ENCODE measurements at places on chromosomes 12 and 14.

GRCh38 chr12:23540572-23540971 lies 408.9 kb downstream of the SOX5 start:
- no peak for DNase-seq

DNA sequence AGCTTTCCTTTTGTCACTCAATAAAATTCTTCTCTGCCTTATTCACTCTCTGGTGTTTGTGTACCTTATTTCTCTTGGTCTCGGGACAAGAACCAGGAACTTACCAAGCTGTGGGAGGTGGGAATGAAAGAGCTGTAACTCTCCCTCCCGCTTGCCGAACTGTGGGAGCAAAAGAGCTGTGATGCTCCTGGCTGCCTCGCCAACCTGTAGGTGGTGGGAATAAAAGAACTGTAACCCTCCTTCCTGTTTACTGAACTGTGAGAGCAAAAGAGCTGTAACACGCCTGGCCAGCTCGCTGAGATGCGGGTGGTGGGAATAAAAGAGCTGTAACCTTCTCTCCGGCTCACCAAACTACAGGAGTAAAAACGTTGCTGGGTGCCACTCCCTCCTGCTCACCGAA lies 314.1 kb upstream of the LRIG3 start:
- DNase-seq = no peak

- DNase-seq = no peak
Measured at GRCh38 chr12:25045869-25046268, 97.0 kb upstream of the BCAT1 start.

DNA sequence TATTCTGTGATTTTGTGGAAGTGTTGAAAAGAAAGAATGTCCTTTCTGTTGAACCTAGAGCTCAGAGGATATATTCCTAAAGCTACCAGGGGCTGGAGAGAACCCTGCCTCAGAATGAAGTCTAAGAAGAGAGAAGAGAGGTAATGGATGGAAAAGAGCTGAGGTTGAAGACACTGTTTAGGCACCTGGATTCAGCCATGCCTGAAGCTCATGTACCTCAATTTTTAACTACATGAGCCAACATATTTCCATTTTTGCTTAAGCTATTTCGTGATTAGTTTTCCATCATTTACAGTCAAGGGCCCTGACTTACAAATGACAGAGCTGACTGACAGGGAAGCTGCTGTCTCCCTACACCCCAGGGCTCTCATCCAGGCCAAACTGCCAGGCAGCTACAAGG lies 10.7 kb downstream of the CAMKK2 start:
- no peak for DNase-seq

DNA sequence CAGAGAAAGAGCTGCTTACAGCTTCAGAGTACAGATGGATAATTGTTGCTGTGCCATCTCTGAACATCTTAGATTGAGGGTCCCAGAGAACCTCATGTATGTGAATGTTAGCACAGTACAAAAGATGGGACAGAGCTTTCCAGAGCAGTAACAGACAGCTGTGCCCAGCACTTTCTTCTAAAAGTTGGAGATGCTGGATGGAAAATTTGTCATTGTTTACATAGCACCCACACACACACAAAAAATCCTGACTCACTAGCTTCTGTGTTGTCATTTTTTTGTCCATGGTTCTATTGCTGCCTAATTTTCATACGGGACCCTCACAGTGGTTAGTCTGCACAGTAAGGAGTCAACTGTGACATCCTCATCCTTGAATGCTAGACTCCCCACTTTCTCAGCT lies 374.7 kb downstream of the DIO2 start:
- no peak for DNase-seq

- no peak for DNase-seq
Measured at GRCh38 chr14:80638620-80639515, 302.7 kb downstream of the CEP128 start.

DNA sequence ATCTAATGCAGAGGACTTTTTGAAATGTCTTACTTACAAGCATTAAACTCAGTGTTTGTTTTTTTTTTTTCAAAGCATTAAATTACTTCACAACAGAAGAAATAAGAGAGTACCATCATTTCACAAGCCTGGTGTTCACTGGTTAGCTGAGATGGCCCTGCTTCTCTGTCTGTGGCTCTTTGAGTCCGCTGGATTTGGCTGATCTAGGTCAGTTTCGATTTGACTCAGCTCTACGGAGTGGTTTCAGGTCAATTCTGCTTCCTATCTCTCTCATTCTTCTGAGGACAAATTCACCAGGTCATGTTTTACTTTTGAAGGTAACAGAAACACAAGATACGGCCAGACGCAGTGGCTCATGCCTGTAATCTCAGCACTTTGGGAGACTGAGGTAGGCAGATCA lies 1066.1 kb downstream of the FLRT2 start:
- DNase-seq = no peak

- no peak for DNase-seq
Measured at GRCh38 chr14:77906446-77906845, 106.5 kb downstream of the ADCK1 start.

- DNase-seq = no peak
Measured at GRCh38 chr12:45439039-45439438, 223.1 kb downstream of the ANO6 start.

GRCh38 chr14:67806246-67806645 lies 10.1 kb downstream of the ZFYVE26 start:
- DNase-seq = no peak

DNA sequence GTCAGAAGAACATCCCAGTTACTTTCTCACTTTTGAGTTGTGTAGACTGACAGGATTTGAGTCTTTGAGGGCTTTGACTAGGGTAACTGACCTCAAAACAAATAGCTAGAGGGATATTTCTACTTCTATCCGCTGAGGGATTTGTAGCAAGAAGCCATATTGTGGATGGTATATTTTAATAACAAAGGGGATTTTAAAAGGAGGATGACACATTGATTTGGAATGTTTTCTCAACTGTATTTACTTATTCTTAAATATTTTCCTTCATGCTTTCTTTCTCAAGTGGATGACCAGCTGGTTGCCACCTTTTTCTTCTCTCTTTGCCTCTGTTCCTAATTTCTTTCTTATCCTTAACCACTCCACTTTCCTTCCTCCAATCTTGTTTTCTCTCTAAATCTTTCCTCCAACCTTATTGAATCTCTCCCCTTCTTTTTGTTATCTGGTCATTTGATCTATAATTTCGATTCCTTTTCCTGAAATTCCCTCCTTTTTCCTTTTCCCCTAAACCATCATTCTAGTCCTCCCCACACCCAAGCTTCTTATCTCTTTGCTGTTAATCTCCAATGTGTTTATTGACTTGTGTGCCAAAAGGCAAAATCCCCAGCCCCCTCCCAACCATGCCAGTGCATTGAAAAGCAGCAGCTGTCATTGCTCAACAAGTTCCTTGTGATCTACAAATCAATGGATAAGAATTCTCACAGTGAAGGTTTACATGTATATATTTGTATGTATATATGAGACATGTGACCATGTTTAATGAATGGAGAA lies 411.6 kb downstream of the RAD51B start:
- no peak for DNase-seq

- no peak for DNase-seq
Measured at GRCh38 chr14:91963465-91963864, 16.0 kb upstream of the FBLN5 start.

- DNase-seq = no peak
Measured at GRCh38 chr12:100326208-100326607, 30.7 kb upstream of the SLC17A8 start.

DNA sequence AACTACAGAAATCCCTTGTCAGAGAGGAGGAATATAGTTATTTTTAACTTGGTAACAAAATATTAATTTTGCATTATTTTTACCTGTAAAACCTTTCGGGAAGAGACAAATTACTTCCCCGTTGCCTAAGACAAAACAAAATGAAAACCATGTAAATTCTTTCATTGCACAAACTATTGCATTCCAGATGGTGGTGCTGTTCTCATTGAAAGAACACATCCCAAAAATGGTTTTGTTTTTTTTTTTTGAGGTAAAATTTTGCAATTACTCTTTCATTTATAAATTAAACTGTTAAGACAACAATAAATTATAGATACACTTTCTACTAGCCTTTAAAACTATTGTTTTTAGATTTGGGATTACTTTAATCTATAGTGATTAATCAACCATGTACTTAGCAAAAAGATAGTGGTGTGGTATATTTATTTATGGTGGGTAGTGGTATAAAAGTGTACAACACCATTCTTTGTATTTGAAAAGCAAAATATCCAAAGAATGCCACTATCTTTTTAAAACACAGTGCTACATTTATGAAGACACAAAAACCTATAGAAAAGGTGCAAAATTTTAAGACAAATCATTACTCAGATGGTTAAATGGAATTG lies 115.5 kb downstream of the SLC38A1 start:
- no peak for DNase-seq

GRCh38 chr14:98280436-98280835 lies 991.6 kb downstream of the BCL11B start:
- DNase-seq = no peak

DNA sequence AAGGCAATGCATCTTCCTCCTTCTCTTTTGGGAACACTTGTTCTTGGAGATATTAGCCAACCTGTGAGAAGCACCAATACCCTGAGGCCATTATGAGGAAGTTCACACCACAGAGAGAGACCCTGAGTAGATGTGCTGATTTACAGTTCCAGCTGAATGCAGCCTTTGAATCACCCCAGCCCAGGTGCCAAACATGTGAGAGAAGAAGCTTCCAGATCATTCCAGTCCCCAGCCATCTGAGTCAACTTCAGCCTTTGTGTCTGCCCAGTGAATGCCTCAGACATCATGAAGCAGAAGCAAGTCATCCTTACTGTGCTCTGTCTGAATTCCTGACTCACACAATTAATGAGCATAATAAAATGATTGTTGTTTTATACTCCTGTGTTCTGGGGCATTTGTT lies 25.1 kb downstream of the C12orf42 start:
- no peak for DNase-seq

DNA sequence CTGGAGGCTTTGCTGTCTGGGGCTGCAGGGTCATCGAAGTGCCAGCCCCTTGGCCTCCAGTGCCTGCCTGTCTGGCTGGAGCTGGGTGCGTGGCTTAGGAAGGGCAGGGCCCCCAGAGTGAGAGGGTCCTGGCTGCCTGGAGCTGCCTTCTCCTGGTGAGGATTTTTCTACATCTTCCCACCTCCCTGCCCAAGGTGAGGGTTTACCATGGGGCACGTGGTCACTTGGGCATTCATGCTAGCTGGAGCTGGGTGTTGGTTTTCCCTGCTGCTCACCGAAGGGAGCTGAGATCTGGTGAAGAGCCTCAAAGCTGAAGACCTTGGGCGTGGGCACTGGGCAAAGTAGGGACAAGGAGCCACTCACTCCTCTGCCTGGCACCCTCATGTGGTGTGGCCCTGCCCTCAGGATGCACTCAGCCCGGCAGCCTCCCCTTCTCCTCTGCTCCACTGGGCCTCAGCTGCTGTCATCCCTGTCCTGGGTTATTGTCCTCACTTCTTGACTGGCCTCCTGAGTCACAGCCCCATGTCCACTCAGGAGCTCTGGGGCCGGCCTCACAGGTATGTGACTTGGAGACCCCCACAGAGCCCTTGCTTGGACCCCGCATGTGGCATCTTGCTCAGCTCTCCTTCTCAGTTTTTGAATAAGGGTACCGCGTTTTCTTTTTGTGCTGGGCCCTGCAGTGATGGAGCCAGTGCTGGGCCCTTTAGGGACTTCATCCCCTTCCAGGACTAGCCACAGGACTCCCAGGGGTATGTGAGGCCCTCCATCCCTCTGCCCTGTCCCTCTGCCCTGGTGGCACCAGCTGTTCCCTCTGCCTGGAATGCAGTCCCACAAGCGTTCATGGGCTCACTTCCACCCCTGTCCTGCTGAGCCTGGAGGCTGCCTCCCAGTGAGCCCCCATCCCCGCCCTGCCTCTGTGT lies 1.6 kb downstream of the CEP170B start:
- no peak for DNase-seq

- no peak for DNase-seq
Measured at GRCh38 chr14:25009891-25010290, 40.1 kb downstream of the STXBP6 start.

DNA sequence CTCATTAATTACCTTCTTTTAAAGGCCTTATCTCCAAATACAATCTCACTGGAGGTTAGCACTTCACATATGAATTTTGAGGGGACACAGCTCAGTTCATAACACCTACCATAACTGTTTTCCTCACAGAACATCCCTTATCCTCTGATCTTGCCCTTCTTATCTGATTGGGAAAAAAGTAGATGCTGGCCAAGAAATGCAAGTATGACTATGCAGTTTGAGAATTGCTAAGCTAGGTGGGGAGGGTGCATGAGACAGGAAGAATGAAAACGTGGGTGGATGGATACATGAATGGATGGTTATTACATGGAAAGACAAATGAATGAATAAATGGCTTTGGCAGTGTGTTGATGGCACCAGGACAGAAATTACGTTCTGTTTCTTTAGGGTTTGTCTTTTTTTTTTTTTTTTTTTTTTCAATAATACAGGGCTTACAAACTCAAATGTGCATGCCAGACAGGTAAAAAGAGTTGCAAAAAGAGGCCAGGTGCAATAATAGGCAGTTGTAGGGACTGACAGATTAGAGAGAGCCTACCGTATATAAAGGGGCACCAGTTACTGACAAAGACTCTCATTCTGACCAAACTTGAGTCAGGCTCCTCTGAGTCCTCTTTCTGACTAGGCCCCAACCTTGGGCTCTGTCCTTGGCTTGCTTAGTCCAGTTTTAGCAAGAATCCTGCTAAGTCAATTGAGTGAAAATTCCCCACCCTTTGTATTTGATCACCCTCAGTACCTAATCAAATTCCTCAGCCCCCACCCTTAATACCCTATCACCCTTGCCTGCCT lies 304.9 kb downstream of the ZFP36L1 start:
- DNase-seq = no peak

DNA sequence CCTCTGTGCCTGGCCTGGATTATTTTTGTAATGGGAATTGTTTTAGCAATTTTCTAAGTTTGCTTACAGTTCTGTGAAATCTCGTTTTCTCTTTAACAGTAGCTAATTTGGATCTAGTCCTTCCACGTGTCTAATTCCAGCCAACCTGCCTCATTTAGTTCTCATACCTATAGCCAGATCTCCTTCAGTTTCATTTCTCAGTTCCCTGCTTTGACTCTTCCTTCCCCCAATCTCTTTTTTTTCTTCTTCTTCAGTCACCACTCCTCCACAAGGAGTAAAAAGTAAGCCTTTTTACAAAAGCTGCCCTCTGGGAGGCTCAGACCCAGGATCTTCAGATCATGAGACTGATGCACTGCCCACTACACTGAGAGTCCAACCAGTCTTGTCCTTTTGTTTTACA lies 1.4 kb downstream of the THTPA start:
- DNase-seq = no peak

GRCh38 chr14:21024585-21025370 lies at the start of gene NDRG2:
Gene NDRG2 (minus strand): TSS chr14:21025061. CDS start chr14:21023315, 1,746 bp downstream.
- peak; percentile 77 for DNase-seq

- DNase-seq = no peak
Measured at GRCh38 chr12:77124767-77125166, 59.4 kb upstream of the E2F7 start.

- DNase-seq = no peak
Measured at GRCh38 chr12:95551305-95551704, at the start of gene USP44. Gene USP44 (minus strand): TSS chr12:95551476. CDS start chr12:95534256, 17,220 bp downstream.

GRCh38 chr12:66756631-66757030 lies 77.8 kb upstream of the GRIP1 start:
- DNase-seq = no peak

- no peak for DNase-seq
Measured at GRCh38 chr14:55366271-55366670, 45.4 kb downstream of the ATG14 start.

GRCh38 chr12:57215668-57216013 lies 953 bp upstream of the NXPH4 start:
- DNase-seq = peak; percentile 26
